ENCODE measurements at places on chromosomes 1 and 21.

- DNase-seq, result no peak
These were observed 13.3 kb upstream of the GNL2 start for GRCh38 chr1:37609002-37609401.

GRCh38 chr1:171389171-171389570, 75.2 kb downstream of the FMO4 start:
- DNase-seq, result no peak

DNA sequence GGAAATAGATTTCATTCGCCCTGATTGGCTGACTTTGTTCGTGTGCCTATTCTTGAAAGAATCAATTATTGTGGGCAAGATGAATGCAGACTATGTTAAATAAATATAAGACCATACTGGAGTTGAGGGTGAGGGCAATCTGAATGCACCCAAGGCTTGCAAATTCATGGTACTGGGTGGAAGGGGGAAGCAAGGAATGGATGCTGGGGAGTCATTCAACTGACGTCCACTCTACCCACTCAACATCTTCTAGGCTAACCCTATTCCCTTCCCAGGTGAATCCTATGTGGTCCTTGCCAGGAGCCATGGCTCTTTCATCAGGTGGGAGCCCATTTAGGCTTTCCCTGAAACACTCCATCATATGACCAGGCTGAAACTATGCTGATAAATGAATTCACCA, 5.7 kb upstream of the CYP4B1 start:
- no peak for DNase-seq

- no peak for DNase-seq
These were observed 8.9 kb upstream of the LHX8 start for GRCh38 chr1:75125161-75125726.

DNA sequence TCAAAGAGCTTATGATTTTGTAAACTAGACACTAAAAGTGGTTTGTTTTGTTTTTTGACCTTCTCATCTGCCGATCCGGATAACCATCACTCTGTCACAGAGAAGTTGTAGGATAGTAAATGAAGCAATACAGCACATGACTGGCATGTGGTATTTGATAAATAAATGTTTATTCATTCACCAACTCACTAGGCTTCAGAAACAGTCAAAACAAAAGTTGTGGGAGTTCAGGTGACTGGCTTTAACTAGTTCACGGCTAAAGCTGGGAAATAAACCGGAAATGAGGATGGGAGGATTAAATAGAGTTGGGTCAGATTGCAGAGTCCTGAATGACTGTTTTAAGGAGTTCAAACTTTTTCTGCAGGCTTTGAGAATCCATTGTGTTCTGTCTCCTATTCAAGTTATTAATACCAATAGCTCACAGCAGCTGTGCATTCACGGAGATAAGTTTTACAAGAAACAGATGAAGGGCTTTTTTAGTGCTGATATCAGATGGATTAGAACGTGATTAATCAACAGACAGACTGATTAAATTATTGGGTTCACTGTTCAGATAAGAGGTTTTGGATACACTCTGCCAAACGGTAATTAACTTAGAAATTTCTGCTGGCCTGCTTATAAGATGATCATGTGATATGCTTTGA, 463.3 kb downstream of the DPYD start:
- no peak for DNase-seq

DNA sequence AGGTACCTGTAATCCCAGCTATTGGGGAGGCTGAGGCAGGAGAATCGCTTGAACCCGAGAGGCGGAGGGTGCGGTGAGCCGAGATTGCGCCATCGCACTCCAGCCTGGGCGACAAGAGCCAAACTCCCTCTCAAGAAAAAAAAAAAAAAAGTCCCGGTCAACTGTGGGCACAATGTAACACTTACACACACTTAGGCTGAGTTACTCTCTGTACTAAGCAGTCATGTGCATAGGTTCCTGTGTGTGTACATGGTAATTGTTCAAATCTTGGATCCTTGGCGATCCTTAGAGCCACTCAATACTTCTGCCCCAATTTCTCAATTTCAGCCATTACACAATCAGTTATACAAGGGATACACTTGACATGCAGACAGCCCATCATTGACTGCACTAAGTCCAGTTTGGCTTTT, 11.6 kb downstream of the SDCCAG8 start:
- DNase-seq, result no peak

DNA sequence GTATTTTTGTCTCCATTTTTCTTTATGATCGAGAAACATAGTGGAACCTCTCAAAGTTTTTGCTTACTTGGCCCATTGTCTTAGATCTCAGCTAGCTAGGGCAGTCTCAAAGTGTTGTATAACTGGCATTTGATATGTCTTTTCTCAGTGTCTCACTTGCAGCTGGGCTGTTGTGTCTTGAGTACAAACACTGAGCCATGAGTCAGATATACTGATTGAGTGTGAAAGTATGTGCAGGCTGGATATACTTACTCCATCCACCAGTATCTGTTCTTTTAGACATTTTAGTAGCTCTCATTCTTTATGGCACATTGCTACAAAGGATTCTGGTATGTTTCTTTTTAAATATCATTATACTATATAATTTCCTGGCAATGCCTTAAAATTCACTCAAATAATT, 14.3 kb upstream of the GPR52 start:
- DNase-seq, result no peak

DNA sequence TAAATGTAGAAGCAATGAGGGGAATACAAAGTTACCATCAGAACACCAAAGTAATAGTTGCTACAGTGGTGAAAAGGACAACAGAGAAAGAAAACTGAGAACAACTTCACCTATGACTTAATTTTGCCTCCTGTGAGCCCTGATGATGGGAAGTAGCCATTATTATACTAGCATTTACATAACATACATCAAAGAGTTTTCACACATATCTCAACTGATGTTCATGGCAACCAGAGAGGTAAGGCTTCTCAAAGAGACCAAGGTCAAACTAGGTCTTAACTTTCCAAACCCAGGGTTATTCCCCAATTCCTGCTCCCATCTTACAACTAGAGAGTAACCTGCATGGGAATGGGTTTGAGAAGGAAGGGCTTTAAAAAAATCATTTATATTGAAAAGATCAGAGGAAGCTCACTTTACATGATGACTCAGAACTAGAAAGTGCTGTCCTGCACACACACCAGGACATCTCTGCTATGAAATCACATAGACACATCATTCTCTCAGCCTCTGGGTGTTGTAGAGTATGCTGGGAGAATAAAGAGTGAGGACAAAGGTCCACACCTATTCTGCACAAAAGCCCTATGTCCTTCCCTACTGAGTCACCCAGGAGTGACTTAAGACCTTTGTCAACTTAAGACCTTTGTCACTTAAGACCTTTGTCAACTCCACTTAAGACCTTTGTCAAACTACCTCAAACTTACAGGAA, 179.7 kb downstream of the TNFSF18 start:
- no peak for DNase-seq

DNA sequence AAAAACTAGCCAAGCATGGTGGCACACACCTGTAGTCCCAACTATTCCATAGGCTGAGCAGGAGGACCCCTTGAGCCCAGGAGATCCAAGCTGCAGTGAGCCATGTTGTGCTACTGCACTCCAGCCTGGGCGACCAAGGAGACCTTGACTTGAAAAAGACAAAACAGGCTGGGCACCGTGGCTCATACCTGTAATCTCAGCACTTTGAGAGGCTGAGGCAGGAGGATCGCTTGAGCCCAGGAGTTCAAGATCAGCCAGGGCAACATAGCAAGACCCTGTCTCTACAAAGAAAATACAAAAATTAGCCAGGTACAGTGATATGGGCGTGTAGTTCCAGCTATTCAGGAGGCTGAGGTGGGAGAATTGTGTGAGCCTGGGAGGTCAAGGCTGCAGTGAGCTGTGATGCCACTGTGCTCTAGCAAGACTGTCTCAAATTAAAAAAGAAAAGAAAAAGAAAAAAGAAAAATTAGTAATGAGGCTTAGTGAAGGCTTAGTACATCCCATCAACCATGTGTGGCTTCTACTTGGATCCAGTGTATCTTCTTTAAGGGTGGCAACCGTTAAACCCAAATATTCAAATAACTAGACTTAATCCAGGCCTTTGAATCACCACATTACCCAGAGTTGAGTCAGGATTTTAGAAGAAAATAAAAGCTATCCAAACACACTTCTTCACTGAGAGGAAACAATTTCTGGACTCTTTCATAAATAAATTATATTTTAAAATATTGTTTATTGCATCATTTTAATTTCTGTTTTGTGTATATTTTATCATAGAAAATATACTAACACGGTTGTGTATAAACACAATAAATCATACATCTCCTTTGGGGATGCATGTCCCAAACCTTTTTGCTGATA, 74.3 kb upstream of the RAB4A start:
- DNase-seq, result no peak

DNA sequence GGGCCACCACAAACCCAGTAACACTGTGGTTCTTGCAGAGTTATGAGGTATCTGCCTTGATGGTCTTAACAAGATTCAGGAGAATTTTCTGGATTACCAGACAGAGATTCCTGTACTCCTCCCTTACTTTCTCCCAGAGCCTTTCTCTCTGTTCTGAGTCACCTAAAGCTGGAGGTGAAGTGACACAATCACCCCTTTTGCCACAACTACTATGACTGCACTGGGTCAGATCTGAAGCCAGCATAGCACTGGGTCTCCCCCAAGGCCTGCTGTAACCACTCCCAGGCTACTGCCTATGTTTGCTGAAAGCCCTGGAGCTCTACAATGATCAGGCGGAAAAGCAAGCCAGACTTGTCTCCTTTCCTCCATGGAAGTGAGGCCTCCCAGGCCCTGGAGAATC, 156.7 kb upstream of the NEGR1 start:
- DNase-seq, result no peak

GRCh38 chr1:177289532-177289931, 118.8 kb downstream of the BRINP2 start:
- DNase-seq, result no peak

- DNase-seq, result no peak
These were observed 1.3 kb downstream of the ACTRT2 start for GRCh38 chr1:3022511-3022973.

GRCh38 chr1:21916447-21917238, 20.5 kb downstream of the HSPG2 start:
- no peak for DNase-seq

Measured in globus pallidus (tissue), 1 donor.